ENCODE measurements at places on chromosomes 2 and 18. TPM values are rescaled to one million over a fixed set of nuclear protein-coding genes. Genes with fewer than 3 reads are reported as not detected.
A peak's percentile ranks its signal among the peaks of the same experiment; 100 is the strongest.

The CSRNP3 gene
- total RNA-seq, result 2.7 TPM

The MOGAT1 gene
- 0.25 TPM for total RNA-seq

The ANO7 gene
- 75.4 TPM for total RNA-seq

The GPR35 gene
- total RNA-seq, result 67.5 TPM

The ANKAR gene
- 7.6 TPM for total RNA-seq

The KCNG3 gene
- 5.9 TPM for total RNA-seq

The ALLC gene
- not detected for total RNA-seq

The TMSB10 gene
- 2,331 TPM for total RNA-seq

The DLX2 gene
- not detected for total RNA-seq

The GRP gene
- total RNA-seq, result not detected

The FAM136A gene
- 37.4 TPM for total RNA-seq

DNA sequence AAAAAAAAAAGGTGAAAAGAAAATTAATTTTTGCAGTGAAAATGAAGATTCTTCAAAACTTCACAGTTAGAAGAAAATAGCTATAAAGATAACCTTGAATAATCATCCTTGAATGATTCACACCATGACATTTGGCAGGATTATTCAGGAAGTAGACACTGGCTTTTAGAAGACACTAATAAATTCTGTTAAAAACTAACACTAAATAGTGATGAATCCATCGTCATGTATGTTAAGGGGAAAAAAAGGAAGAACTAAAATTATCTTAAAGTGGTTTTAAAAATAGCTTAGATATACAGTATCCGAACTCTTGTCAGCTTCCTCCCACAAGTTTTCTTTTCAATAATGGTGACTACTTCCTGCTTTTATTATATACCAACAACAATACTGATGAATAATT, 10.2 kb downstream of the USP37 start:
- DNase-seq, result no peak

GRCh38 chr2:26521913-26522180, 43.9 kb upstream of the OTOF start:
- DNase-seq, result no peak

DNA sequence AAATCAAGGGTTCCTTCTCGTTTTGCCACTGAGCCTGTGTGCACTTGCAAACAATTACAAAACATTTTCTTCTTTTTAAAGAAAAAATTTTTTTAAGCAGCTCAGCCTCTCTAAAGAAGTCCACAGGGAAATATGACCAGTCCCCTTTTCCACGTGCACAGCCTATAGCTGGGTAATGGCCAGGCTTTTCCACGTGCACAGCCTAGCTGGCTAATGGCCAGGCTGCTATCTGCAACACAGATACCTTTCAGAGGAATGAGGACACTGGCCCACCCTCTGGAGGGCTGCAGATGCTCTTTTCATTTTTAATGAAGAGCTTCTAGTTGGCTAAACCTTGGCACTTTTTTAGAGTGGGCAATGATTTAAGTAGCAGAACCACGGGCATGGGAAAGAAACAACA, 46.3 kb downstream of the ASB18 start:
- no peak for DNase-seq

- DNase-seq, result no peak
Measured at GRCh38 chr18:25167612-25168410, 184.2 kb downstream of the ZNF521 start.

DNA sequence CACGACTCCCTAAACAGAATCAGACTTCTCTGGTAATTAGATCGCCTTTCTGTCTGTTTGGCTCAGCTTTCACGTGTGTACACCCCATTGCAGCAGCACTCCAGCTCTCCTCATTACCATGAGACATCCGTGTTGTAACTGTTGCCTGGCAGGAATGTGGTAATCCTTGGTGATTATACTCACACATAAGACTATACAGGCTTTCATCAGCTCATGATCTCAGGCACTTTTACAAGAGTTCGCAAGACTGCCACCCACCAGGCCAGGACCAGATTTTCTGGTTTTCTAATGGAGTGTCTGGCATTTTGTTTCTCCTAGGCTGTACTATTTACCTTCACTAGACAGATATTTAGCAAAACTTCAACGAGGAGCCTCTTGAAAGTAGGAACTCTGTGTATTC, 50.2 kb downstream of the ACVR1 start:
- no peak for DNase-seq

DNA sequence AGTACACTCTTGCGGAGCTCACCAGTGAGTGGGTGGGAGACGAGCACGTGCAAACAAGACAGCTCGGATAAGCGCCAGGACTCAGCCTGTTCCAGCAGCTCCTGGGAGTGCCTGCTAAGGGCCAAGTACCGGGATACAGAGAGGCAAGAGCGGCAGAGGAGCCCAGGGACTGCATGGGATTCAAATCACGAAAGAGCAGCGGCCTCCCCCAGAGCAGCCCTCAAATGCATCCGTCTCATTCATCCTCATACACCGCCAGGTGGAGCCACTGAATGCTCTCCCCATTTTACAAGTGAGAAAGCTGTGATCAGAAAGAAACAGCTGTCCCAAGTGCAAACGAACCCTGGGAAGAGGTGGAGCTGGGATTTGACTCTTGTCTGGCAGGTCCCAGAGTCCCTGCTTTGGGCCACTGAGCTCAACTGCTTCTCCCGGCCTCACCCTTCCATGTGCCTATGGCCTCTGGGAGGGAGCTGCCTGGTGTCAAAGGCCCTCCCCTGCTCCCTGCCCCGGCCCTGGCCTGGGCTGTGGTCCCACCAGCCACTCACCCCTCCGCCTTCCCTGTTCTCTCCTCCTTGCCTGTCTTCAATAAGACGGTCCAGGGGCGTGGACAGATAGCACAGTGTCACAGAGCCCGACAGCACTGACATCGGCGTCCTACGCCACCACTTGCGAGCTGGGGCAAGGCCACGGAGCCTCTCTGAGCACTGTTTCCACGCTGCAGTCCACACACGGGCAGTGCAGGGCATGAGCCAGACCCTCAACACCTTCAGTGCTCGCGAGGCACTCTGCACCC, 72.8 kb upstream of the TAF1B start:
- DNase-seq, result peak; percentile 51

DNA sequence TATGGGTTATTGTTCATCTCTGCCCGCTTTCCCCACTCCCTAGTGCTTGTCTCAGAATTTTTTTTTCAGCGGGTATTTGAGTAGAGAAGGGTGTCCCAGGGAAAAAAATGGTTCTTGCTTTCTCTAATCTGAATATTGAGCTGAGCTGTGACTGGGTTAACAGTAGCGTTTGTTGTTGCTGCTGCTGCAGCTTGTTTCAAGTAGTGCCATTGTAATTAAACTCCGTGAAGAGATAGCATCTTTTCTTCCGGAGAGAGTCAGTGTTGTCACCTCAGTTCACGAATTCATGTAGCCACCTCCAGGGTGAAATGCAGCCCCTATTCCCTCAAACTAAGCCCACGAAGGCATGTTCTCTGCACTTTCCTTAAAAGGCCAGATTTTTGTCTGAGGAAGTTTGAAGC, 1.5 kb upstream of the AAK1 start:
- DNase-seq, result no peak

DNA sequence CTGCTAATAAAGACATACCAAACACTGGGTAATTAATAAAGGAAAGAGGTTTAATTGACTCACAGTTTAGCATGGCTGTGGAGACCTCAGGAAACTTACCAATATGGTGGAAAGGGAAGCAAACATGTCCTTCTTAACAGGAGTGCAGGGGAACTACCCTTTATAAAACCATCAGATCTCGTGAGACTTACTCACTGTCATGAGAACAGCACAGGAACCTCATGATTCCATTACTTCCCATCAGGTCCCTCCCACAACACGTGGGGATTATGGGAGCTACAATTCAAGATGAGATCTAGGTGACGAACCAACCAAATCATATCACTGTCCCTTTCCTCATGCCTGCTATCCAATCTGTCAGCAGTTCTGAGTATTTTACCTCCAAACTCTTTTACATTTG, 586.7 kb downstream of the TDRD15 start:
- no peak for DNase-seq

DNA sequence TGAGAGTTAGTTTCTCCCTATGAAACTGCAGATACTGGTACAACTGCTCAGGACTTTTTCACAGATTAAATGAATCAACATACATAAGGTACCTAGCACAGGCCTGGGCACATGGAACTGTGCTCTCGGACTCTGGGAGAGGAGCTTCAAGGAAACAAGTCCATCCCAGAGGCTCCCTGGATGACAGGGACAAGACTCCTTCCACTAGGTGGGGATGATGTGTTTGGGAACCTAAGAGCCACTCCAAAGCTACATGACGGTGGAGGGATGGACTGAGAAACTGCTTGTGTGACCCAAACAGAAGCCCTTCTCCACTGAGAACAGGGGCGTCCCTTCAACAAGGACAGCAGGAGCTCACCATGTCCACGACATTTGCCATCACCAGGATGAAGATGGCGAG, 37.1 kb downstream of the CENPO start:
- no peak for DNase-seq

DNA sequence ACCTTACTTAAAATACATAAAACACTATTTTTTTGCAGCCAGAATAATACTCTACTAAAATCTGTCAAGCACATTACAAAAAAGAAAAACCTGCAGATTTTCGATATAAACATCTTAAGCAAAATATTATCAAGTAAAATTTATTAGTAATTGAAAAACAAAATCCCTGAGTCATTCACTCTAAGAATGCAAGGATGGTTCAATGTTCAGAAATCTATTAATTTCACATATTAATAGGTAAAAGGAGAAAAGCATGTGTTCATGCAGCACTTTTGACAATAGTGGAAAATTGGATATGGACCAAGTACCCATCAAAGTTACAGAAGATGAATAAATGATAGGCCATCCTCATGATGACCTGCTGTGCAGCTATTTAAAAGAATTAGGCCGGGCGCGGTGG, 66.2 kb upstream of the OTOS start:
- DNase-seq, result no peak

DNA sequence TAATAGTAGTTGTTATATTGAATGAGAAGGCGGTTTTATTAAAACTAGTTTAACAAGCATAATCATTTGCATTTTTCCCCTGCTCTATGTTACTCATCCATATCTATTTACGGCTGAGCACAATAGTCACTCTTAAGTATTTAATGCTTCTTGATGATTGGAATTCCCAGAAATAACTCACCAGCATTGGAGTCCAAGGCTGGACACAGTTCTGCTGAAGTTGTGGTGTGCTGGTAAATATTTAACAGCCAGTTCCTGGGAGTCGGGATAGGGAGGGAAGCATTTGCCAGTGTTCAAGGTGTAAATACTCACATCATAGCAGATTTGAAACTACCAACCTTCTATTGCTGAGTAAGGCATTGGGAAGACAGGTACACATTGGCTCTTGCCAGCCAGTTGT, 315.1 kb downstream of the MTX2 start:
- DNase-seq, result no peak

DNA sequence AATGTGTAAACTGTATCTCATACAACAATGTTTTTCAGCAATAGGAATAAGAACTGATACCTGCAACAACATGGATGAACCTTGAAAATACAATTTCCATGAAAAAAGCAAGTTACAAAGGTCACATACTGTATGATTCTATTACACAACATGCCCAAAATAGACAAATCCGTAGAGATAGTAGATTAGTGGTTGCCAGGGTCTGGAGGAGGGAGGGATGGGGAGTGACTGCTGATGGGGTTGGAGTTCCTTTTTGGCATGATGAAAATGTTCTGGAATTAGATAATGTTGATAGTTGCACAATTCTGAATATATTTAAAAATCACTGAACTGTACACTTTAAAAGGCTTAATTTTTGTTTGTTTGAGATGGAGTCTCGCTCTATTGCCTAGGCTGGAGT, 33.8 kb downstream of the UBXN4 start:
- no peak for DNase-seq

- no peak for DNase-seq
Measured at GRCh38 chr2:17621781-17622180, 81.3 kb downstream of the VSNL1 start.

Data from left colon (tissue), 2 donors.